ENCODE measurements at places on chromosomes 4 and X.

DNA sequence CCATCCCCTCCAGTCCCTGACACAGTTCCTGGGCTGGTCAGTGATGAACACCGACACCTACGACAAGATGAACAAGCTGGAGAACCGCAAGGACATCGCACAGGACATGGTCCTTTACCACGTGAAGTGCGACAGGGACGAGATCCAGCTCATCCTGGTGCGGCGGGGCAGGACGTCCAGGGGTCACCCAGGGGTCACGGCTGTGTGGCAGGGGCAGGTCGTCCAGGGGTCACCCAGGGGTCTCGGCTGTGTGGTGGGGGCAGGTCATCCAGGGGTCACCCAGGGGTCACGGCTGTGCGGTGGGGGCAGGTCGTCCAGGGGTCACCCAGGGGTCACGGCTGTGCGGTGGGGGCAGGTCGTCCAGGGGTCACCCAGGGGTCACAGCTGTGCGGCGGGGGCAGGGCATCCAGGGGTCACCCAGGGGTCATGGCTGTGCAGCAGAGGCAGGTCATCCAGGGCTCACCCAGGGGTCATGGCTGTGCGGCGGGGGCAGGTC lies 16.7 kb downstream of the ATP5ME start:
- no peak for DNase-seq

DNA sequence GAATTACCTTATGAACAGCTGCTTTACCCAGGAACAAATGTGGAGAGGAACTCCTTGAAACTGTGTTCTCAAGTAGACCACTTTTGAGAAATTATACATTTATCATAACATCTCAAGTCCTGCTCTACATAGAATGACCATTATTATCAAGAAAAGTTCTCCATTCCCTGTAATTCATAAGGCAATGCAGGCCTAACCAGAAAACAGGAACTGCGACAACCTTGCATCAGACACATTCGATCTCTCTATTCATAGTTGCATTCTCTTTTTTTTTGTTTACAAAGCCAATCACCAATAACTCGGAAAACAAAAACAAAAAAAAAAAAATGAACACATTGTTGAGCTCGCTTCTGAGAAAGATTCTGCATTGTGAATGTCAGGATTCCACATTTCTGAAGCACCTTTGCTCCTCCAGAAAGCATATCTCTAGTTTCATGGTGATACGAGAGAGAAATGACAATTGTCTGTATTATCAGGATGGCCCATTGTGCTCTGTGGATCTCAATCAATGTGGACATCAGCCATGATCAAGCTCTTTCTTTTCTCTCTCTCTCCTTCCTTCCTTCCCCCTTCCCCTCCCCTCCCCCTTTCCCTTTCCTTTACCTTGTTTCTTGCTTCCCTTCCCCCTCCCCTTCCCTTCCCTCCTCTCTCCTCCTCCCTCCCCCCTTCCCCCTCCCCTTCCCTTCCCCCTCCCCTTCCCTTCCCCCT lies 32.4 kb upstream of the CD99 start:
- DNase-seq, result no peak

- DNase-seq, result no peak
Observed at GRCh38 chr4:112952313-112952700, 97.1 kb upstream of the ANK2 start.

DNA sequence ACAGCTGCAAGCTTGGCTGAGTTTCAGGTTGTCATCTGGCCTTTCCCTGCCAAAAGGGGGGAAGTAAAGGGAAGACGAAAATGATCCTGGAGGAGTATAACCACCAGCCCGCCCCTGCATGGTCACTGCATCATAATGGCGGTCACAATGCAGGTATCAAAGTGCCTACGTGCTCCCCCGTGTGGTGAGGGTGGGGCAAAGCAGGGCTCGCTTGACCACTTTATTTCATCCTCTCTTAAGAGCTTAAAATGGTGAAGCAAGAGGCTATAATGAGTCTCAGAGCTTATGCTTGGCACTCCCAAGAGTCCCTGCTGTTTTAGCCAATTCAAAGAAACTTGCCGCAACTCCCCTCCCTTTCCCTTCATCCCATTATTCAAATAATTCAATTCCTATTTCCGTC lies 105.6 kb downstream of the APOOL start:
- DNase-seq, result peak; percentile 61

GRCh38 chr4:24862073-24862751 lies 50.6 kb downstream of the CCDC149 start:
- no peak for DNase-seq

DNA sequence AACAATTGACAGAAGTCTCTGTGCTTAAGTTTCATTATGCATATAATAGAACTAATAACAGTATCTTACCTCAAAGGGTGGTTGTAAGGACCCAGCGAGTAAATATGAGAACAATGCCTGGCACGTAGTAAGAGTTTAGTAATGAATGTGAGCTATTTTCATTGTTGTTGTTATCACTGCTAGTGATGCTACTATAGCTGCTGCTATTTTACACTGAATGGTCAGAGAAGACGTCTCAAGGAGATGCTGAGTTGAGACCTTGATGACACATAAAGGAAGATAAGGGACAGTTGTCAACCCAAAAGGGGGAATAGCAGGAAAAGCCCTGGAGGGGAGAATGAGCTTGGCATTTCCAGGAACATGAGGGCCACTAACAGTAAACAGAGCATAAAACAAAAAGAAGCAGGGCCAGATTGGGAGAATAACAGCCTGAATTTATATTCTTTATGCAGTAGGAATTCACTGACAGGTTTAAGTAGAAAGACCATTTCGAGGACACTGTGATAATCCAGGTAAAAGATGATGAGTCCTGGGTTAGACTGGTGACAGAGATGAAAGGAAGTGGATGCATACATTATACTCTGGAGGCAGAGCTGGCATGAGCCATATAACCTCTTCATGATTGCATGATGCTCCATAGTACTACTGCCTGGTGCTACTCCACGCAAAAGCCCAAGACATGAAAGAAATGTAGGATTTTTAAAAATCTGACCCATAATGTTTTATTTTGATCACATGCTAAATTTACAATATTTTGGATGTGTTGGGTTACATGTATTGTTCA lies 23.1 kb downstream of the ATP8A1 start:
- no peak for DNase-seq

GRCh38 chr4:68883870-68884269 lies 67.7 kb downstream of the UGT2A3 start:
- no peak for DNase-seq

GRCh38 chrX:136425996-136426395 lies 61.8 kb upstream of the BRS3 start:
- DNase-seq, result no peak

GRCh38 chrX:149374751-149375150 lies 130.4 kb downstream of the IDS start:
- DNase-seq, result no peak

DNA sequence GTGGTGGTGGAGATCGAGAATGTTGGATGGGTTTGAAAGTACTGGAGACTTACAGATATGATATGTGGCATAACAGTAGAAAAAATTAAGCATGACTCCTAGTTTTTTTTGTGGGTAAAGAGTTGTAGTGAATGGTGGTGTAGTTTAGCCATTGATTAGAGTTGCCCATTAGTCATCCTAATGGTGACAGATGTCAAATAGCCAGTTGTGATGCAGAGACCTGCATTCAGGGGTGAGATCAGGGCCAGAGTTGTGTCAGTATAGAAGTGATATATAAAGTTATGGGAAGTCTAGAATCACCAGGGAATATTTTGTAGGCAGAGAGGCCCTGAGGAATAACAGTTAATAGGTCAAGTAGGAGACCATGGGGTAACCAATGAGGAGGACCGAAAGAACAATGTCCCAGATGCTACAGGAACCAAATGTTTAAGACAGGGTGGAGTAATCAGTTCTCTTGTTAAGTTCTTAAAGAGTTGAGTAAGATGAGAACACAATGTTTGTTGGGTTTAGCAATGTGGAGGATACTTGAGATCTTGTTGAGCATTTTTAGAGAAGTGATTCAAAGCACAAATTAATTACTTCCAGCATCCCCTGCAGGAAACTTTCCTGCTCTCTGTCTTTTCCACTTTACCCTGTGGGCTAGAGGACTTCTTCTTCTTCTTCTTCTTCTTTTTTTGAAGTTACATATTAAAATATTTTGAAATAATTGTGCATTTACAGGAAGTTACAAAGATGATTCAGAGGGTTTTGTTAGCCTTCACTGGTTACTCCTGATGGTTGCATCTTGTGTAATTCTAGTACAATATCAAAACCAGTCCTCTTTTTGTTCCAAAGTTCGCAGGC lies 13.3 kb downstream of the SGMS2 start:
- no peak for DNase-seq

- no peak for DNase-seq
Observed at GRCh38 chr4:176123710-176124407, 58.2 kb downstream of the WDR17 start.

DNA sequence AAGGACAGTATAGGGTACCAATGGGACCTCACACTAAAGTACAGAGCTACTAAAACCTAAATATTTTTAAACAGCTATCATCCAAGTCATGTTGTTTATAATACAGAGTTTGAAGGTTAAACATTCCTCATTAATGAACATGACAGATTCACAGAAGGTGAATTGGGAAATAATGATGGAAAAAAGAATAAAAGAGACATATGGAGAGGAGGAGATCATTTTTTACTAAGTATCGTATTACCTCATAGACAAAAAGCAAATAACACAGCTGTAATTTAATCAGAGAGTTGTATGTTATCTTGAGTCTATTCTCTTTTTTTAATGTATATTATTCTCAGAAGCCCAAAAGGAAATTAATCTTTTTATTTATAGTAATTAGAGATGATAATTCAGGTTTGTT lies 7.9 kb downstream of the PLK4 start:
- no peak for DNase-seq

- DNase-seq, result no peak
Observed at GRCh38 chrX:118770133-118770760, 42.8 kb downstream of the IL13RA1 start.

GRCh38 chrX:47649781-47650163 lies 591 bp downstream of the ELK1 start:
- DNase-seq, result no peak

DNA sequence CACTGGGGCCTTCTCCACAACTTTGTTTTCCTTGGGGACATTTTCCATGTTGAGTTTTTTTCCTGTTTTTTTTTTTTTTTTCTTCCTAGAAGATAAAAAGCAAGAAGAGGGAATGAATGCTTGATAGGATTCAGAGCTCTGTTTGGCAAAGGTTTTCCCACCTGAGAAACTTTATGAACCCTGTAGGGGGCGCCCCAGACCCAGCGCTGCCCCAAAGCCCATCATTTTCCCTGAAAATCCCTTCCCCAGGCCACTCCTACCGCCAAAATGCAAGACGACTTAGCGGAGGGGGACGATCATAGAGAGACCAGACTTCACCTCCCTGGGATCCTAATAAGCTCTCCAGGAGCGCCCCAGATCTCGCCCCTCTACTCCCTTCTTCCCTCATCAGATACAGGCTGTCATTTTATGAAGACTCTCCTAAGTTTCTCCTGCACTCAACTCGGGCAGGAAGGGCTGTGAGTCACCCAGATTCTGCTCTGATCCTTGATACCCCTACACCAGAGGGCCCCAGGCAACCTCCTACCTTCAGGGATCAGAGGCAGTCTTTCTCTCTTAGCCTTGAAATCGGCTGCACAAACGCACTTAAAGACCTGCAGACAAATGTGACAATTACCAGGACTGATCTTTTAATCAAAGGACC lies 1.4 kb downstream of the BEX5 start:
- peak; percentile 43 for DNase-seq

DNA sequence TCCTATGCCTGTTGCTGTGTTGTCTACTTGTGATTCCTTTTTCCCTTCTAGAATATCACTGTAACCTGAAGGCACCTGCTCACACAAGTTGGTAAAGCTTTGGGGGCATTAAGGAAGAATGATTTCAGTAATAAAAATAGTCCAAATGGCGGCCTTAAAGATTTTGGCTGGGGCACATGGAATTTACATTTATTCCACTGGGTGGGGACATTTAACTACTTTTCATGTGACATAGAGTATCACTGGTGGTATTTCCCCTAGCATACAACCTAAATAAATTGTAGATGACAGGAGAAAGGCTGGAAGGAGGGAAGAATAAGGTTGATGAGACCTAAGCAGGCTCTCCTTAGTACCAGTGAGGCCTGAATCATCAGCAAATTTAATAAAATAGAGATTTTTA lies 121.8 kb upstream of the EDA2R start:
- DNase-seq, result peak; percentile 50

DNA sequence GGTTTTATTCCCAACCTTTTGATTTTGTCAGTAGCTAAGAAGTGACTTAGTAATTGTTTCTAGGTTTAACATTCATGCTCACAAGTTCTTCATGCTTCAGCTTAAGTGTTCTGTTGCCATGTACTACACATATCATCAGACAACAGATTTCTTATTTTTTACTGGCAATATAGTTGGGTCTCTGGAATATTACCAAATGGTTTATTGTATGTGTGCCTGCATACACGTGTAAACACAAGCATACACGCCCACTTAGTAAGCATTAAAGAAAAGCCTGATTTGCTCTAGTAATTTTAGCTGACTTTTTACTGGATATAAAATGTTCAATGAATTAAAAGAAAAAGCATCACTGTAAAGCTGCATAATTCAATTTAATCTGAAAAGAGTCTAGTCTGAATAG lies 199.8 kb downstream of the CAMK2D start:
- DNase-seq, result no peak

GRCh38 chr4:41364876-41365275 lies 108.1 kb downstream of the UCHL1 start:
- no peak for DNase-seq

- DNase-seq, result no peak
Observed at GRCh38 chr4:2852481-2852921, 8.9 kb downstream of the ADD1 start.

- no peak for DNase-seq
Observed at GRCh38 chr4:44056721-44057151, 391.9 kb downstream of the KCTD8 start.

DNA sequence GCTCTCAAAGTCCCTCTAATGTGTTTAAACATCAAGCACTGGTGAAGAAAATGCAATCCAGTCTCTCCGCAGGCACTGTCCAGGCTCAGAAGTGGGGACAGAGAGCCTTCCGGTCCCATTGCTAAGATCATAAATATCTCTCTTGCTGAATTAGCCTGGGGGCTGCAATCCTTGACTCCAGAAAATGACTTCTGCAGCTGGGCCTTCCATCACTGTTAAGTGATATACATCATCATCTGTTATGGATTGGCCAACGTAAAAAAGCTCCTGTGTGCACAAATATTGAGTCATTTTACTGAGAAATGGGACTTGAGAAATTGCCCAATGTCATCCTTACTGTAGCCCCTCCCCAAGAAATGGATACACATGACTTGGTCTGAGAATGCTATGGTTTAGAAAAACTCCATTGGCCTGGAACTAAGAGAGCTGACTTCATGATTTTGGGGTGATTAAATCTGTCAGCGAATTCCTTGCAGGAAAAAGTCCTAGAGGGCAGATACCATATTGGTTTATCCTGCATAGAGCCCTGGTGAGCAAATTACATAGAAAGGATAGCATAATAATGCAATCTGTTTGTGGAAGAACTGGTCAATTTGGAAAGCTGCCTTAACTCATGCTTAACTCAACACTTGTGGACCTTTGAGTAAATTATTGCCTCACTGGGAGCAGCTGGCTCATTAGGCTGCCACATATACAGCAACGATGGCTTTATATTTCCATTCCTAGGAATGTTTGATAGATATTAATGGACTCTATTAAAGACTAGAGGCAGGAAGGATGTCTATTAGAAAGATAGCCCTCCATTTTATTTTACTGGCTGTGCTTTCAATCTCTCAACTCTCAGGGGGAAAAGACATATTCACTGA lies 346.1 kb downstream of the GBA3 start:
- no peak for DNase-seq

- DNase-seq, result no peak
Observed at GRCh38 chr4:139297001-139297410, 4.3 kb upstream of the NAA15 start.

- DNase-seq, result no peak
Observed at GRCh38 chr4:115145393-115146160, 32.2 kb upstream of the NDST4 start.

GRCh38 chr4:140331245-140331644 lies 42.2 kb upstream of the SCOC start:
- no peak for DNase-seq

Data from Karpas-422 (cell line).